ENCODE measurements at places on chromosomes 3 and 15.

- no peak for DNase-seq
Measured at GRCh38 chr3:170765419-170766078, 104.4 kb downstream of the RPL22L1 start.

GRCh38 chr15:39924437-39924836, 4.4 kb upstream of the GPR176 start:
- no peak for DNase-seq

- no peak for DNase-seq
Measured at GRCh38 chr3:88151358-88151757, 1.6 kb downstream of the C3orf38 start.

GRCh38 chr15:94119923-94120775, 111.2 kb upstream of the MCTP2 start:
- DNase-seq: peak; percentile 38

DNA sequence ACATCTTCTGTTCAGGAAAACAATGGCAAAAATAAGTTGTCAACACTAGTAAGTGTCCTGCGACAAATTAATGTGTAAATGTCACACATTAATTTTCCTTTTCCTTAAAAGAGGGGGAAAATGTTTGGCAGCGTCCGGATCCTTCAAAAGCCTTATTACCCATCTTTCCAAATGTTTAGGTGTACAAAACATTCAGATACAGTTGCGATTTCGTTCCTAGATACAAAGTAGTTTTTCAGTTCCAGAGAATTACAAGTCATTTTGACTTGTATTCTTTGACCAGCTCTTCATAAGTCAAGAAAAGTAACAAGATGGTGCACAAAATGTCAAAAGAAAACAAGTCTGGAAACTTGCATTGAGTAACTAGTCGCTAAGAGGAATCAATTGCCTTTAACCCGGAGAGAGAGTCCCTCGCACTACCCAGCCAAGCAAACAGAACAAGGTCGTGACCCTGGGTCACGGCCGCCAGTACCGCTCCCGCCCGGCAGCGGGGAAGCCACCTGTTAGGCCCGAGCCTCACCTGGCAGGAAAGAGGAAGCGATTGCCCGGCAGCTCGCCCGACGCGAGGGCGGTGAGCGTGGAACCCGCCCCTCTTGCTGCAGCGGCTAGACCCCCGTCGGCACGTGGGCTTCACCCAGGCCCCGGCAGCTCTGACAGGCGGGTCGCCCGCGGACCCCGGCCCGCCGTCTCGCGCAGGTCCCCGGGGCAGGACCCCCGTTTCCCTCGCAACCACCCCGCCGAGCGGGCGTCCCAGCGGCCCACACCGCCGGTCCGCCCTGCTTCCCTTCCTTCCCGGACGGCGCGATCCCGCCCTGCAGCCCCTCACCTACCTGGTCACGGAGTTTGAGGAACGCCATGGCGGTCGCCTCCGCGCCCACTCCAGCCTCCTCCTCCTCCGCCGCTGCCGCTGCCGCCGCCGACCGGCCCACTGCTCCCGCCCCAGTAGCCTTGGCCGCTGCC, 61.0 kb upstream of the ANKRD28 start:
- DNase-seq: no peak

DNA sequence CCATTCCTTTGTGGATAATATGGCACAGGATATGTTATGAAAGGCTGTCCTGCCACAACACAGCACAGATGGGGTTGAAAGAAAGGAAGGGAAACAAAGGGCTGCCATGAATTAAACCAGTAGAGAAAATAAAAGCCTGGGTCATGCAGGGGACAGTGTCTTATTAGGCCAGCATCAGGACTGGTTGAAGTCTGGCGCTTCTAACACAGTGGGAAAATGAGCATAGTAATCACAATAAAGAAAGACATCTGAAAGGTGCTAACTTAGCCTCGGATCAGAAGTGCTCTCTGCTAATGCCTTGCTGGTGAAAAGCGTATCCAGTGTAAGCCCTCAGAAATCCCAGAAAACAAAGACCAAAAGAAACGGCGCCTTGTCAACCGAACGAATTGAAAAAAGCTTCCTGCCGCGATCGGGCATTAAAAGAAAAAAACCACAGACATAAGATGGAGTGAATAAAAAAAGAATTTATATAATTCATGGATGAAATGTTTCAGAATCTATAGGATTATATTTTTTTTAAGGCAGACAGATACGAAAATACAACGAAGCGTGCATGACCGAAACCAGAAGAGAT, 566 bp upstream of the MKRN3 start:
- DNase-seq: peak; percentile 13

DNA sequence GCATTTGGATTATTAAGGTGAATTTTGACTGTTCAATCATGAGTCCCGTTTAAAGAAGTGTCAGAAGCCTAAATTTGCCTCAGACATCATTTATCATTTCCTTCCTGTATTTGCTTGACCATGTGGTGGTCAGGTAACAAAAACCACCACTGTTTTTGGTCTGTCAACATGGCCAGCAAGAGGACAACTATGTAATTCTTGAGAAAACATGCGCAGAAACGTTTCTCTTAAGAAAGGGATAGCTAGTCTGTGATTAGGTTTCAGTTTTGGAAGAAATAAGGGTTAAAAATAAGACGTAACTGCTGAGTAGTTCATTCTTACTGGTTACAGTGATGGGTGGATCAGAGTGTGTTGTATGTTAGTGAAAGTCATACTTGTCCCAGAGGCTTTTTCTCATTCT, 204.5 kb downstream of the AKAP13 start:
- DNase-seq: no peak

DNA sequence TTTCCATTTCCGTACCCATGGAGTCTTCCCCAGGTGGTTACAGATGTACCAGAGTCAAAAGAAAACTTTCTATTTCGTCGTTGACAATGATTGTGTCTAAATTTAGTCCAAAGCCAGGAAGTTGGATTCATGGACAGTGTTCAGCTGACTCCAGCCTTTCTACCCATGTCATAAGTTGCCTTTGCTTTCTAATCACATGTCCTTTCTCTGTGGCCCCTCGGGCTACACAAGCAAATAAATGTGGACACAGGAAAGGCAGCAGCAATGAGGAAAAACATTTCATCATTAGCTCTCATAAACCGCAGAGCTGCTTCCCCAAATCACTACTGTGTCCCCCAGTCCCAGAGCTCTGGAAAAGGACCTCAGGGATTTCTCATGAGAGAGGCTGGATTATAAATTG, 82.0 kb downstream of the USF3 start:
- DNase-seq: no peak

DNA sequence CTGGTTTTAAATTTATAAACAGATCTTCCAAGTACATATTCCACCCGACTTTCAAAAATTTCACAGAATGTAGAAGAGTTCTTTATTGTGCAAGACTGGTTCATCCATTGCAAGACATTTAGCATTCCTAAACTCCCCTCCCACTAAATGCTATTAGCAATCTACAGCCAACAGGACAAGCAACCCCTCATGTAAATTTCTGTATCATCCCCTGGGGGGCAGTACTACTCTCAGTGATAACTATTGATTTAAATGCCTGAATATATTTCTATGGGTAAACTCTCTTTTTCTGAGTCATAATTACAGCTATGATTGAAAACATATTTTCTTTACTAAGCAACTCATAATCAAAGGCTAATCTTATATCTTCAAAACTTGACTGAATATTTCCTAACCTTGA, 10.7 kb upstream of the SLC15A2 start:
- DNase-seq: no peak

GRCh38 chr3:12294885-12295580, 6.2 kb downstream of the PPARG start:
- DNase-seq: no peak

- DNase-seq: peak; percentile 46
Measured at GRCh38 chr3:40505599-40506462, at the start of gene ZNF620. Gene ZNF620, plus strand, starts transcription at chr3:40506039. Its CDS starts 314 bp downstream, at chr3:40506353.

- DNase-seq: no peak
Measured at GRCh38 chr3:30098243-30098642, 508.2 kb upstream of the TGFBR2 start.

DNA sequence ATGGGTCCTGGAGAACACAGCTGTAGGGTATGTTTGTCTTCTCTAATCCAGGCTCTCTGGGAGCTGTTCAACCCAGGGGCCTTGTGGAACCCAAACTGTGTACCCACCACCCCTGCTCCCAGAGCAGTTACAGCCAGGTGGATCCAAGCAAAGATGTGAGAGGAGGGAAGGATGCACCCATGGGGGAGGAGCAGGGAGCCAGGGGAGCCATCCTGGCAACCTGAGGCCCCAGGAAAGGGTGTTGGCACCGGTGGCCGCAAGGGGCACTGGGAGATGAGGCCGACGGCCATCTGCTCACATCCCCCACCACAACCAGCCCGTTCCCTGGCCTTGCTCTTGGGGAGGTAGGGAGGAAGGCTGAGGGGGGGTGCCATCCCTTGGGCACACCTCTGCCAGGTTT, 43.2 kb downstream of the CMTM6 start:
- no peak for DNase-seq

- DNase-seq: no peak
Measured at GRCh38 chr3:159169828-159170227, 368.0 kb downstream of the MFSD1 start.

DNA sequence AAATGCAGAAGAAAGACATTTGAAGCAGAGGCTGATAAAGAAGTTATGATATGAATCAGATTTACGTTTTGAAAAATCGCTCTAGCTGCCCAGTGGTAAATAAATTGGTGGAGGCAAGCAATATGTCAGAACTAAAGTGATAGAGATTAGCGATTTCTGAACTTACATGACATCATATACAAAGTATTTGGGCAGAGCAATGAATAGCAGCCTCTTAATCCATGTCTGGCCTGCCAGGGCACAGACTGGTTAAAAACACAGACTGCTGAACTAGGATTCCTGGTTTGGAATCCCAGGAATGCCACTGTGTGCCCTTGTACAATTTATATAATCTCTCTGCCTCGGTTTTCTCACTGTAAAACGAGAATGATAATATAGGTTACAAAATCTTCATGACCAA, 243.1 kb upstream of the SETMAR start:
- DNase-seq: no peak

DNA sequence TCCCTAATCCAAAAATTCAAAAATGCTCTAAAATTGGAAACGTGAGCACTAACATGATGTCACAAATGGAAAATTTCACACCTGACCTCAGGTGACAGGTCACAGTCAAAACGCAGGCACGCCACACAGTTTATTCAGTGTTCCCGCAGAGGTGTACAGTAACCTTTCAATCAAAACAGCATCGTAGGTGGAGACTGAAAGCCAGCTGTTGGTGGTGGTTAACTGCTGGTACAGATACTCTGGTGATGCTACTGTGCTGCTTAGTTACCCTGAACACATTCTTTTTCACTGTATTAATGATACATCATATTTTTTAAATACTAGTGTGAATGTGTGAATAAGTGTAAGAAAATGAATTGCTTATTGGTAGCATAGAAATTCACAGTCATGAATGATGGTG, 23.8 kb downstream of the RAB11A start:
- no peak for DNase-seq

GRCh38 chr3:191301017-191301416, 28.2 kb upstream of the CCDC50 start:
- no peak for DNase-seq

DNA sequence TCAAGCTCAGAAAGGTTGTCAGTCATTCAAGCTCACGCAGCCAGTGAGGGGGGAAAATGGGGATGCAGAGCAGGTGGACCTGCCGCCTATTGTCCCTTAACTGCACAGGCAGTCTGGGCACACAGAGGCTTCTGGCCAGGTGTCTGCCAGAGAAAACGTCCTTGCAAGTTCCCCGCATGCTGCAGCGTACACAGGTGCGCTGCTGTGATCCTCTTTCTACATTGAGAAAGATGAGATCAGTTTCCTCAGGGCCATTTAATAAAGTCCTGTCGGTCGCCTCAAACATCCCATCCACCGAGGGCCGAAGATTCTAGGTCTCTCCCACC, 445 bp upstream of the TSEN2 start:
- DNase-seq: no peak

DNA sequence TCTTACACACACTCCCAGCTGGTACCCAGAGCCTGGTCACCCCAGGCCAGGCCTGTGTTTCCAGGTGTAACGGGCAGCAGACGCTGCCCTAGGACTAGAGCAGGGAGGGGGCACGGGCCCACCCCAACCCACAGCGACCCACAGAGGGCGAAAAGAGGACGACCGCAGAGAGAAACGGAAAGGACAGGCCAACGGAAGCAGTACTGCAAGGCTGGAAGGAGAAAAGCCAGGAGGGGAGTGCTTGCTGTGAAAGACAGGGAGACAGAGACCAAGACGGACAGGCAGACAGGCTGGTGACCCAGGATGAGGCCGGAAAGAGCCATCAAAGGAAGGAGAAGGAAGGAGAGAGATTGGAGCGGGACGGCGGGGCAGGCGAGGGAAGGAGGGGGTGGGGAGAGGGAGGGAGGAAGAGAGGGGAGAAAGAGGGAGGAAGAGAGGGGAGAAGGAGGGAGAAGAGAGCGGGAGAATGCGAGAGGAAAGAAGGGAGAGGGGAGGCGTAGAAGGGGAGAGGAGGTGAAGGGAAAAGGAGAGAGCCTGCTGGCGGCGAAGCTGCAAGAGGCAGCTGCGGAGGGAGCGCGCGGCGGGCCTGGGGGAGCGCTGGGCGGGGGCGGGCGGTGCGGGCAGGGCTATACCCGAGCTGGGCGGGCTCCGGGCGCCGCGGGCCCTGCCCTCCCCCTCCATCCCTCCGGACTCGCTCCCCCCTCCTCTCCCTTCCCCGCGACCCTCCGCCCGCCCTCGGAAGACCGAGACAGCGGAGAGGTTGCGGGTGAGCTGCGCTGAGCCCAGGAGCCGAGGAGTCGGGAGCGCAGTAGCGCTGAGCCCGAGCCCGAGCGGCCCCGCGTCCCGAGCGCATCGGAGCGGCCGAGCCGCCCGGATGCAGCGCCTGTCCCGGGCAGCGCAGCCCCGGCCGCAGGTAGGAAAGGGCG, at the start of gene SLC6A1:
Gene SLC6A1 (plus strand): TSS at position 732 of the 926 bp plus-strand sequence. CDS start 24,464 bp downstream, outside the sequence.
- DNase-seq: no peak

- DNase-seq: no peak
Measured at GRCh38 chr15:67175643-67176071, 78.8 kb downstream of the AAGAB start.

DNA sequence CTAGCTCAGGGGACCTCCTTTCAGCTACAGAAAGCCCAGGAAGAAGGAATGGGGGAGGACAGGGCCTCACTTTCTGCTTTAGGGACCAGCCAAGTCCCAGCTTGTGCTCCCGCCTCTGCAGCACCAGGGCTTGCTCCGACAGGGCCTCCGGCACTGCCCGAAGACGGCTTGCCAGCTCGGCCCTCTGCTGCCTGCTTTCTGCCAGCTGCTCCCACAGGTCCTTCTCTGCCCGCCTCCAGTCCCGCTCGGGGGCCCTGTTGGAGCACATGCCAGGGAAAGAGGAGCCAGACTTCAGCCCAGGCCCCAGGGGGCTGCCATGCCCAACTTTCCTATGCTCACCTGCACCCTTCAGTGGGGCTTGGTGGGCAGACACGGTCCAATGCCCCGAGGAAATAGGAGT, 4.3 kb upstream of the CLK3 start:
- no peak for DNase-seq

DNA sequence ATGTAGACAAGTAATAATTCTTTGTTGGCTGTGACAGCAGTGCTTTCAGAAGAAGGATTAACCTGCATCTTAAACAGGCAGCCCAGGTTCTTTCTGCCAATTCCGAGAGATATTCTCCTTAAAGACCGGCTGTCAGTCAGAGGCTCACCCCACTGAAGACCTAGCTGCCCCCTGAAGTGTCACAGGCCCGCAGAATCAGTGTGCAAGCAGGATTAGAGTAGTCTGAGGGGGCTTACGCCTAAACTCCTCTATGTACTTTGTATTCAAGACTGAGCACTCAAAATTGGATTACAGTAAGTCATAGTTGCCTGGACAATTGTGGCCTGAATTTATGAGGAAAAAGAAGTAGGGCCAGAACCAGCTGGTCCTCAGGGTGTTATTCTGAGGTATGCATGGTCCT, 342.9 kb downstream of the CLSTN2 start:
- DNase-seq: no peak

Data from NCI-H187 treated with DMSO at 0.1 percent for 48 hours (cell line).